ENCODE measurements at places on chromosomes 5 and 9.

- DNase-seq: peak; percentile 14
Observed at GRCh38 chr9:78236551-78236910, 656 bp downstream of the CEP78 start.

- DNase-seq: no peak
Observed at GRCh38 chr5:158198636-158199035, 339.7 kb upstream of the CLINT1 start.

- DNase-seq: no peak
Observed at GRCh38 chr5:111775224-111775623, 18.2 kb upstream of the NREP start.

DNA sequence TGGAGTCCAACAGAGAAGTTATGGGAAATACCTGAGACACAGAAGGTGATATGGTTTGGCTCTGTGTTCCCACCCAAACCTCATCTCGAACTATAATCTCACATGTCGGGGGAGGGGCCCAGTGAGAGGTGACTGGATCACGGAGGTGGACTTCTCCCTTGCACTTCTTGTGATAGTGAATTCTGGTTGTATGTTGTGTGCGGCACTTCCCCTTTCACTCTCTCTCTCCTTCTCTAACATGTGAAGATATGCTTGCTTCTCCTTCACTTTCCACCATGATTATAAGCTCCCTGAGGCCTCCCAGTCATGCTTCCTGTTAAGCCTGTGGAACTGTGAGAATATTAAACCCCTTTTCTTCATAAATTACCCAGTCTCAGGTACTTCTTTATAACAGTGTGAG is 96.1 kb downstream of the TMEM232 start:
- no peak for DNase-seq

DNA sequence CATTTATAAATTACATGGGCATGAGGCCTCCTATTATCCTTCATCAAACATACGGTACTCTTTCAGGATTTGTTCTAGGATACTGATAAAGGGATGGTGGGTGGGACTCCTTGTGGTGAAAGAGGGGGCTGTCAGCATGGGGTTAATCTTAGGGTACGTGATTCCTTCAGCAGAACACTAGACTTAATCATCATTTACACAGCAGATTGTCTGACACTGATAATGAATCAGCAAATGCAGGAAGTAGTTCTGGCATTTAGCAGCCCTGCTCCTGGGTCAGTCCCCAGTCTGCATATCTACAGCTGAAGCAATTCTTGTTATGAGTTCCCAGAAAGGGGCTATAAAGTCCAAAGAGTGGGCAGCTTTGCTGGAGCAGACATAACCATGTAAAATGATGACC is 384.6 kb downstream of the SPOCK1 start:
- no peak for DNase-seq

All from NCI-H510A (cell line).